GOT3 (cell line): ENCODE measurements at places on chromosomes 1 and 21.

DNA sequence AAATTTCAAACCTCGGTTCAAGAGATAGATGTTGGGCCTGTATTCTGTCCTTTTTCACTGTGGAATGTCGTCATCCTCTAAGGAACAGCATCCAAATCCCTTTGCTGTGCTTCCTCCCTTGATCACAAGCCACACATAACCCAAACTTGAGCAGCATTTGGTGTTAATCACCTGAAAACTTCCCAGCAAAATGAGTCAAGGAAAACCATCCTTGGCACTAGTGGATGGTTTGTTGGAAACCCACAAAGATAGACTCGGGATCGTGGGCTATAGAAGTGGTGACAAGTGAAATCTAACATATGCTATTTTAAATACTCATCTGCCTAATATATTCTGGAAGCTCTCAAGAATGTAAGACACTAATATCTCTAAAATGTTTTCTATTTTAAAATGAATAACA lies 459.1 kb downstream of the SETD4 start:
- DNase-seq: no peak

- no peak for DNase-seq
Measured at GRCh38 chr1:10502206-10502605, 27.5 kb downstream of the PEX14 start.

- DNase-seq: no peak
Measured at GRCh38 chr1:116415699-116416533, 42.9 kb downstream of the ATP1A1 start.

- no peak for DNase-seq
Measured at GRCh38 chr1:181324797-181325616, 158.3 kb upstream of the CACNA1E start.

GRCh38 chr1:236201786-236202185 lies 59.4 kb downstream of the GPR137B start:
- no peak for DNase-seq

GRCh38 chr1:26237230-26237966 lies 3.4 kb downstream of the CEP85 start:
- DNase-seq: no peak
